ENCODE measurements at places on chromosomes 4 and X. TPM values are rescaled to one million over a fixed set of nuclear protein-coding genes. Genes with fewer than 3 reads are reported as not detected.

The LNX1 gene
- total RNA-seq: 1.4 TPM

The ABLIM2 gene
- 0.15 TPM for total RNA-seq

The CT45A5 gene
- total RNA-seq: not detected

The RGS12 gene
- 2.2 TPM for total RNA-seq

The SSX2B gene
- total RNA-seq: not detected

The TBCK gene
- total RNA-seq: 22.8 TPM

The VEGFC gene
- total RNA-seq: not detected

The FOXR2 gene
- total RNA-seq: not detected

The ANK2 gene
- total RNA-seq: 13.0 TPM

The TRIM75 gene
- total RNA-seq: not detected

The ZMAT1 gene
- 1.9 TPM for total RNA-seq

The POU3F4 gene
- total RNA-seq: not detected

The PAGE2 gene
- total RNA-seq: not detected

The GAGE12E gene
- total RNA-seq: not detected

The SLC10A6 gene
- total RNA-seq: not detected

The ARHGEF9 gene
- total RNA-seq: 21.9 TPM

The OCIAD2 gene
- 53.7 TPM for total RNA-seq

The CYLC1 gene
- not detected for total RNA-seq

The TBC1D8B gene
- total RNA-seq: 2.0 TPM

The CLGN gene
- 0.64 TPM for total RNA-seq

The SPANXB1 gene
- total RNA-seq: not detected

The IL9R gene
- 4.1 TPM for total RNA-seq

The CXCL5 gene
- total RNA-seq: not detected

The RNF150 gene
- total RNA-seq: 0.03 TPM

The ARAF gene
- total RNA-seq: 58.3 TPM

The CDS1 gene
- total RNA-seq: 0.05 TPM

The RTL5 gene
- total RNA-seq: 0.05 TPM

The RNF212 gene
- not detected for total RNA-seq

The FGF5 gene
- total RNA-seq: 3.4 TPM

The RAB41 gene
- total RNA-seq: not detected

The QRFPR gene
- not detected for total RNA-seq

The PPEF2 gene
- not detected for total RNA-seq

The SPATA4 gene
- total RNA-seq: not detected

The AADAT gene
- not detected for total RNA-seq

The TMPRSS11A gene
- not detected for total RNA-seq

The TMPRSS11F gene
- total RNA-seq: not detected

The DAPP1 gene
- 46.5 TPM for total RNA-seq

The CAPN6 gene
- not detected for total RNA-seq

The HPRT1 gene
- total RNA-seq: 65.4 TPM

The IGBP1 gene
- total RNA-seq: 55.2 TPM

The SLC9A7 gene
- 52.6 TPM for total RNA-seq

The PDGFRA gene
- total RNA-seq: 0.40 TPM

The CYSLTR1 gene
- 22.1 TPM for total RNA-seq

The SPIN4 gene
- 9.2 TPM for total RNA-seq
